ENCODE measurements at places on chromosomes 5 and 9. TPM values are rescaled to one million over a fixed set of nuclear protein-coding genes. Genes with fewer than 3 reads are reported as not detected.
A peak's percentile ranks its signal among the peaks of the same experiment; 100 is the strongest.

DNA sequence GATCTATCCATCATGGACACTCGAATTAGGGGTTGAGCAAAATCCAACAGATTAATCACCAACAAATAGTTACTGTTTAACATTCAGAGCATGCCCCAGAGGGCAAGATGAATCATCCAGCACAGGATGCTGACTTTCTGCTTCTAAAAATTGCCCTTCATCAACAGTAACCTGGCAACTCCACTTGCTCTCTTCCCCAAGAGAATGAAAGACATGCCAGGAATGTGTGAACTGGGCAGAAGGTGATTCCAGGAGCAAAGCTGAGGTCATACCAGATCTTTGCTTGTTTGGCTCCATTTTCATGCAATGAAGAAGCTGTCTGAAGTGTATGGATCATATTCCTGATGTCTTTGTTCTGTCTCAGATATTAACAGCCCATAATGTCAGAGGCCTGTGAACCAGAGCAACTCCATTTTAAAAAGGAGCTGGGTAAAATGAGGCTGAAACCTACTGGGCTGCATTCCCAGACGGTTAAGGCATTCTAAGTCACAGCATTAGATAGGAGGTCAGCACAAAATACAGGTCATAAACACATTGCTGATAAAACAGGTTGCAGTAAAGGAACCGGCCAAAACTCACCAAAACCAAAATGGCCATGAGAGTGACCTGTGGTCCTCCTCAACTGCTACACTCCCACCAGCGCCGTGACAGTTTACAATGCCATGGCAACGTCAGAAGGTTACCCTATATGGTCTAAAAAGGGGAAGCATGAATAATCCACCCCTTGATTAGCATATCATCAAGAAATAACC is 2.5 kb upstream of the ZNF367 start:
- no peak for DNase-seq

DNA sequence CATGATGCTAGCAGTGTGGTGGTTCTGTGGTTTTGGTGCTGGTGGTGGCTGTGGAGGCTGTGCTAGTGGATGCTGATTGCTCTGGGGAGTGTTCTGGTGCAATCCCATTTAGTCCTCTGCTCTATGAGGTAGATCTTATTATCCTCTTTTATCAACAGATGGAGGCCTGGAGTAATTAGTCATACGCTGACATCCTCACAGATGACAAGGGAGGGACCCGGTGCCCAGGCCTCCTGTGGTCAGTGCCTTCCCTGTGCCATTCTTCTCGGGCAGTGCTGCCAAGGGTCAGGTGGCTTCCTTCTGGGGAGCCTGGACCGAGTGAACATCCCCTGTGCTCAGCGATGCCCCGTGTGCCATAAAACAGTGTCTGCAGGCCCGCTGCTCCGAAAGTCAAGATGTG is 74.5 kb downstream of the COL5A1 start:
- DNase-seq: no peak

GRCh38 chr5:851553-851952 is 767 bp upstream of the ZDHHC11 start:
- no peak for DNase-seq

GRCh38 chr9:3887221-3887653 is 361.4 kb upstream of the RFX3 start:
- DNase-seq: no peak

DNA sequence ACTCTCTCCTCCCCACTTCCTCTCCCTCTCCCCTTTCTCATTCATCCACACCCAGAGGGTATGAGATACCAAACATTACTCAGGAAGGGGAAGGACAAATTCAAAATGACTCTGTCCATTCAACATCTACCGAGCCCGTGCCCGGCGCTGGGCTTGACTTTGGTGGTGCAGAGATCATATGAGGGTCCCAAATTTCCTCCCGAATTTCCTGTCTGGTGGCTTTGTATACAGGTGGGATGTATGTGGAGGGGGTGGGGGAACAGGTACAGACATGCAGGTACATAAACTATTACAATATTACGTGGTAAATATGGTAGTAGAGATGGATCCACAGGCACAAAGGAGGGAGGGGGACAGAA is 21.8 kb upstream of the GABRP start:
- DNase-seq: no peak

DNA sequence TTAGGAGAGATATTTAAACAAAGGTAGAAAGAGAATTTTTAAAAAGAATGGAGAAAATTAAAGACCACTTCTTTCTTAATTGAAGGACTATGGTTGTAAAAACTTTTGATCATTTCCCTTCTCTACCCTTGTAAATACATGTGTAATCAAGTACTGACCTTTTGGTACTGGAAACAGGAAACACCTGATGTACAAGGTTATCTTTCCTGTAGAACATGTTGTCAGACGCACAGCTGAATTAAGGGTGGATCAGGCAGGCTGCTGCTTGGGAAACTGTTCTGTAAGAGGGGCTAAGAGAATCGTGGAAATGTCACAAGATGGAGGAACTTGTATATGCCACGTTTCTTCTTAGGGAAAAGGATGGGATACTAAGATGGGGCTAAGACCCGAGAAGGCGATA is 341.6 kb downstream of the ZNF608 start:
- DNase-seq: no peak

GRCh38 chr5:109990723-109991359 is 301.1 kb downstream of the MAN2A1 start:
- DNase-seq: no peak

GRCh38 chr9:121972501-121972981 is 120.6 kb downstream of the TTLL11 start:
- DNase-seq: no peak

DNA sequence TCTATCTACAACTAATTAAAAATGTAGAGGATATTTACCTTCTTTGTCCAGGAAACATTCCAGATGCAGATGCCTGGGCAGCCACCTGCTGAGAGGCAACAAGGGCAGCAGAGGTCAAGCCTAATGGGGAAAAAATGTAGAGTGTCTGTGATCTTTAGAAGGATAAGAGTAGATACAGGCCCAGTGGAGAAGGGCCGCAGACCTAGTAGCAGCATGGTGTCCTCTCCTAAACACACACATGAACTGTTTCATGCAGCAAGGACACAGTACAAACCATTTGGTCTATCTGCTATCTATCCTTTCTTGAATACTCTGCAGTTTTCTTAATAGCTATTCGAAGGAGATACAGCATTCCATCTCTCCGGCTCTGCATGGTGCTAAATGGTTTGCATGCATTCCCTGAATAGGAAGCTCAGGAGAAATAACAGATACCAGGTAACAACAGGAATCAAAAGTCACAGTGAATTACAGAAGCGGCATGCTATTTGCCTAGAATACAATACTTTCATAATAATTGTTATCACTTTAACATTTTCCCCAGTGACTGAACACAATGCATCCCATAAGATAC is 107.3 kb downstream of the ZNF608 start:
- no peak for DNase-seq

GRCh38 chr9:86598411-86599239 is 244.4 kb upstream of the TUT7 start:
- DNase-seq: peak; percentile 67

DNA sequence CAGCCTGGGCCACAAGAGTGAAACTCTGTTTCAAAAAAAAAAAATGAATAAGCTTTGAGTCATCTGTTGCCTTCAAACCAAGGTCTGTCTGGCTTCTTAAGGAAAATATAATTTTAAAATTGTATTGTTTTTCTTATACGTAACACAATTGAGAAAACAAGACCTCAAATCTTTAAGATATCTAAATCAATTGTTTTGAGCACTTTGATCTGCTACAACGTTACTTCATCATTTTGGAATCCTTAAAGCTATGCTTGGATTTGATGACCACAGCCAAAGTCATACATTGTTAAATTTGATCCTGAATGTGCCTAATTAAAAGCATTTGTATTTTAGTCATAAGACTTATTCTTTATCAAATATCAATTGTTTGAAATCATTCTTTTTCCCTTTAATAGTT is 37.7 kb upstream of the VCAN start:
- no peak for DNase-seq

GRCh38 chr5:127085371-127085770 is 12.1 kb upstream of the C5orf63 start:
- DNase-seq: no peak

DNA sequence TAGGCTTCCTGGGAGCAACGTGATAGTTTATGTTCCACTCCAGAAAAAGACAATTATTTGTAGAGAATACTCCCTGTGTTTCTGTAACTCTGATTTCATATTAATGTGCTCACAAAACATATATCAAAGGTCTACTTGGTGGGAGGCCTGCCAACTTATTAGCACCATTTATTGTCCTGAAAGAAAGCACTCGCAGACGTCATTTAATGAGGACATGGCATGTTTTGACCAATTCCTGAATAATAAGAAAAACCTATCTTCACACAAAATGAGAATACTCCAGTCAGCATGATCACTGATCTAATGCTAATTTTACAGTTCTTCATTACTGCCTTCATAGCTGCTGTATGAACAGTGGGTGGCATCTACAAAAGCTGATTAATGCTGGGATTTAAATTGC is 46.4 kb upstream of the RASEF start:
- no peak for DNase-seq

DNA sequence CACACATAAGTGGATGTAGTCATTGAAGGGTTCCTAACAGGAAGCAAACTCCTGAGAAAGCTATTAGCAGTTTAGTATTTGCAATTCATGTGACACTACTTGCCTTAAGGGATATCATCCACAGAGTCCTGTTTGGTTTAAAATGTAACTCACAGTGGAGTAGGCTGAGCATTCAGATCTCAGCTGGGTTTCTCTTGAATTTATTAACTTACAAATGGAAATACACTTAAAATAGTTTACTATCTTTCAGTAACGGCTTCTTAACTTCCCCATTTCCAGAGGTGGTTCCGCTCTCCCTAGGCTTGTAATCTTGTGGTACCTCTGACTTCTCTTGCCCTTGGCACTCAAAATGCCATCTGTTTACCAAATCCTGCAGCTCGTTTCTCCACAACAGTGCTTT is 660.7 kb upstream of the ADAMTS16 start:
- no peak for DNase-seq

- DNase-seq: no peak
Observed at GRCh38 chr9:17906841-17907778, 328.2 kb downstream of the SH3GL2 start.

GRCh38 chr5:66859526-66859925 is 263.3 kb downstream of the MAST4 start:
- DNase-seq: no peak

IFNB1 gene
- polyA plus RNA-seq: not detected

TLR4 gene
- polyA plus RNA-seq: 5.0 TPM

SPARC gene
- polyA plus RNA-seq: 4,012 TPM

APBA1 gene
- 5.3 TPM for polyA plus RNA-seq

SLC34A1 gene
- not detected for polyA plus RNA-seq

SPATA31D3 gene
- polyA plus RNA-seq: not detected

C6 gene
- polyA plus RNA-seq: 0.38 TPM

IQGAP2 gene
- polyA plus RNA-seq: 8.2 TPM

GRIA1 gene
- 1.0 TPM for polyA plus RNA-seq
